ENCODE measurements at places on chromosomes 12 and 14.

GRCh38 chr12:118617611-118618450, 241.5 kb downstream of the SUDS3 start:
- peak; percentile 36 for DNase-seq

- no peak for DNase-seq
Measured at GRCh38 chr14:100065942-100066574, 836 bp downstream of the EVL start.

GRCh38 chr12:2110849-2111566, 58.2 kb downstream of the CACNA1C start:
- DNase-seq, result no peak

- DNase-seq, result no peak
Measured at GRCh38 chr12:15218794-15219193, 2.4 kb downstream of the RERG start.

DNA sequence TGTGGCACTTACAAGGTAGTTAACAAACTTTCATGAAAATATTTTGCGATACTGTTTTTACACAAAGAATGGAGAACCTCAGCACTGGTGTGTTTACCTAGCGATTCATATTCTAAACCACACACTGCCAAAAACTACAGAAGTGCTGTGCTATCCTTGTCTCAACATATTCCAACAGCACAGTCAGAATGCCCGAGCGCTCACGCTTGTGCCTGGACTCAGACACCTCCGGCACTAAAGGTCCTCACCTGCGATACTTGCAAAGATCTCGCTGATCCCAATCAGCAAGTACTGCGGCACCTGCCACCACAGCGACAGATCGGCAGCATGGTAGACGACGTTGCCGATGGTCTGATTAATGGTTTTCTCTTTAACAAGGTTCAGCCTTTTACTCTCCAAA, 23.2 kb downstream of the SLC15A4 start:
- DNase-seq, result no peak

- peak; percentile 36 for DNase-seq
Measured at GRCh38 chr12:21323736-21324135, 11.0 kb downstream of the SLCO1A2 start.

- no peak for DNase-seq
Measured at GRCh38 chr12:30329281-30329680, 366.4 kb downstream of the IPO8 start.

- no peak for DNase-seq
Measured at GRCh38 chr14:105328070-105328677, 13.6 kb downstream of the PACS2 start.

GRCh38 chr12:111040690-111041089, 120.3 kb upstream of the MYL2 start:
- no peak for DNase-seq

DNA sequence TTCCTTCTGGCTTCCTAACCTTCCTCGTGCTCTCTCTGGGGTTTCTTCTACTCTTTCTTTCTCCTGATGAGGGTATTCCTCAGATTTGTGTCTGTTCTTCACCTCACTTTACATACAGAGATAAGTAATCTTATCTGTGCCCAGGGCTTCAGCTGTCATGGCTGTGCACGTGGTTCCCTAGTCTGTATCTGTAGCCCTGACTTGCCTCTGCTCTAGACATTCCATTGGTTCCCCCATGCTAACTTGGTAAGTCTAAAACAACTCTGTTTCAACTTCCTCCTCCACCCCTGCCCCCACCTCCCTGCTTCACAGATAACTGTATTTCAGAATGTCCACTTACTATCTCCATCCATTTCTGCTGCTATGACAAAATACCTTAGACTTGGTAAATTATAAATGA, 10.8 kb downstream of the DIP2B start:
- no peak for DNase-seq

- DNase-seq, result peak; percentile 23
Measured at GRCh38 chr12:130219929-130220705, 57.9 kb downstream of the FZD10 start.

- DNase-seq, result peak; percentile 66
Measured at GRCh38 chr12:44015333-44015941, 179.6 kb downstream of the TMEM117 start.

GRCh38 chr12:54933376-54933775, 51.2 kb downstream of the TESPA1 start:
- DNase-seq, result no peak

- DNase-seq, result peak; percentile 58
Measured at GRCh38 chr12:132618683-132619043, at the start of gene P2RX2. TSS of gene P2RX2 (plus strand) at chr12:132618776. CDS start at chr12:132618817, 41 bp downstream.

DNA sequence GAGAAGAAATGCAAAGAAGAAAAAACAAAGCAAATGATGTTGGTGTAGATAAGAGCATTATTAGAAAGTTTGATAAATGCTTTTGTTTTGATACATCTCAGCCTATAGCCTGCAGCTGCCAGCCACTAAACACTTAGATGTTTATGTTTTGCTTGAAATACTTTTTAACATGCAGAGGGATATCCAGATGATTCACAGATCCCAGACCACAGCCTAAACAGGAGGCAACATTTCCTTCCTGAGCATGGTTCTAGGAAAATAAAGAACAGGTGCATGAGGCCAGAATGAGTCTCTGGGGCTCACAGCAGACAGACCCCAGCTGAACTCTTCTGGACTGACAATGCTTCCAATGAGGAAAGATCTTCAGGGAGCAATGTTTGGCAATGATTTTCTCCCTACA, 103.7 kb upstream of the EEA1 start:
- DNase-seq, result no peak

GRCh38 chr12:41930866-41931437, 213.7 kb downstream of the GXYLT1 start:
- DNase-seq, result no peak

GRCh38 chr12:108653082-108653516, 19.4 kb upstream of the SELPLG start:
- DNase-seq, result no peak

- peak; percentile 39 for DNase-seq
Measured at GRCh38 chr12:96015672-96016071, 19.5 kb upstream of the HAL start.

- no peak for DNase-seq
Measured at GRCh38 chr14:57747036-57747435, 118.9 kb downstream of the SLC35F4 start.

DNA sequence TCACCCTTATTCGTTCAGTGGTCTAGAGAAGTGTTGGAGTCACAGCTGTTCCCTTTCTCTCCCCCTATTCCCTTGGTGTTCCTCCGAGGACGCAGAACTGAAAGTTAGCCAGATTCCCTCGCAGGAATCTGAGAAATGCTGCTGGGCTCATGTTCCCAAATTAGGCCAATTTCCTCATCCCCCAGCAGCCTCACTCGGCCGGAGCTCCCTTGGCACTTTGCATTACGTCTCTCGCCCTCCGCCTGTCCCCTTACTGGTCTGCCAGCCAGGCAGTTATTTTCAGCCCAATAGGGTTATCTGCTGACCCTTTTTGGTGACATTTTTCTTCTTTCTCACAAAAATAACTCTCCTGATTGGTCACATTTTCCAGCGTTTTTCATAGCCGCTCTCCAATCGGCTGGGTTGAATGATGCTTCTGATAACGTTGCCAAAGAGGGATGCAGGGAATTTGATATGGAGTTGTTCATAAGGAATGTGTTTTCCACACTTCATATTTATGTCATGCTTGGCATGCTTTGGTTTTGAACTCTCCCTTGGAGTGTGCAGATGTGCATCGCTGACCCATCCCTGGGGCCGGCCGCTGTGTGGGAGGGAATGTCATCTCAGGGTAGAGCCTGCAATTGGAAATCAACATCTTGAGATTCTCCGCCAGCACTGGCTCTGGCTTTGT, 9.9 kb downstream of the IFT43 start:
- DNase-seq, result no peak

GRCh38 chr14:103225476-103225875, 102.2 kb downstream of the TNFAIP2 start:
- DNase-seq, result no peak

- peak; percentile 56 for DNase-seq
Measured at GRCh38 chr12:24562771-24563431, 386.0 kb downstream of the BCAT1 start.

GRCh38 chr12:12447837-12448236, 91.0 kb downstream of the BORCS5 start:
- DNase-seq, result no peak

DNA sequence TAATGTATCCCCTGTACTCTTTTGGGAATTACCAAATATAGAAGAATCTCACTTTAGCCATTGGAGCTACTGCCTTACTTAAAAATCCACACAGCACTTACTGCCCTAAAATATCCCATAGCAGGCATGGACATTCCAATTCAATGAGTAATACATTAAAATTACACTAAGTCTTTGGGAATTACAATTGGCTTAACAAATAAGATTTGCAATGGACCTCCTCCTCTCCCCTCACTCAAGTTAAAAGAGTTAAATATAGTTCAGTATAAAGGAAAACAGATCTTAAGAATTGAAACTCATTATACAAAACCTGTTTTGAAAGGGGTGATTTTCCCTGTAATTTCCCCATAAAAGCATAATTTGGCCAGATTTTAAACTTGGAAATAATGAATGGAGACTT, 477.1 kb downstream of the SLC16A7 start:
- DNase-seq, result peak; percentile 8

- DNase-seq, result peak; percentile 73
Measured at GRCh38 chr14:65170768-65171507, 68.6 kb upstream of the MAX start.

GRCh38 chr12:42780671-42781070, 191.1 kb upstream of the PRICKLE1 start:
- DNase-seq, result no peak

GRCh38 chr14:99173506-99173905, 98.5 kb downstream of the BCL11B start:
- DNase-seq, result no peak
